ENCODE measurements at places on chromosomes 2 and 18. TPM values are rescaled to one million over a fixed set of nuclear protein-coding genes. Genes with fewer than 3 reads are reported as not detected.
A peak's percentile ranks its signal among the peaks of the same experiment; 100 is the strongest.

DNA sequence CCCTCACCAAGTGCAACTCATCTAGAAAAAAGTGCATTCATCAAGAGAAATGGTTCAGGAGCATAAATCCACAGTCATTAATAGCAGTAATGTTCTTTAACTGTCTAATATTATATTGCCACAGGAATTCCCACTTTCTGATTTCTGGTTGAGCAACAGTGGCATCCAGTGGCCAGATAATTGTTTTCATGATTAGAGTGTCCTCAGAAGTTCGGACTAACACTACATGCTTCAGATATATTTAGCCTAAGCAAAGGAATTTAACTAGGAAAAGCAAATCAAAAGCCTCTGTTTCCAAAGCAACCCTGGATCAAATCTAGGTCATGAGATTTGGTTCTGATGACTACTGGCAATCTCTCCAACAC is 9.8 kb upstream of the ERBB4 start:
- peak; percentile 63 for DNase-seq

The UNC80 gene
- polyA plus RNA-seq = 2.1 TPM

DNA sequence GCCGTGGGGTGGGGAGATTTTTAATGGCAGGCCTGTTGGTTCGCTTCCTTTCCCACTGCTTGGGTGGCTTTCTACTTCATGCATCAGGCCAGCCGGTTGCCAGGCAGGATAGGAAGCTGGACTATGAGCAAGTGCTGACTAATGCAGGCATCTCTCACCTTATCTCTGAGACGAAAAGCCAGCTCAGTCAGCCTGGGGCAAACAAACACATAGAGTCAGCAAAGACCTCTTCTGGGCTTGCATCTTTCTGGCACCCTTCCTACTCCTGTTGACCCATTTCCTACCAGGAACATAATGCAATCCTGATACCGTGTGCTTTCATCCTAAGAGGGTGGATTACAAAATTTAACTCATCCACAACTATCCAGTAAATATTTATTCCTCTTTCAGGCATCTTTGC is 416.6 kb upstream of the MEX3C start:
- no peak for DNase-seq

DNA sequence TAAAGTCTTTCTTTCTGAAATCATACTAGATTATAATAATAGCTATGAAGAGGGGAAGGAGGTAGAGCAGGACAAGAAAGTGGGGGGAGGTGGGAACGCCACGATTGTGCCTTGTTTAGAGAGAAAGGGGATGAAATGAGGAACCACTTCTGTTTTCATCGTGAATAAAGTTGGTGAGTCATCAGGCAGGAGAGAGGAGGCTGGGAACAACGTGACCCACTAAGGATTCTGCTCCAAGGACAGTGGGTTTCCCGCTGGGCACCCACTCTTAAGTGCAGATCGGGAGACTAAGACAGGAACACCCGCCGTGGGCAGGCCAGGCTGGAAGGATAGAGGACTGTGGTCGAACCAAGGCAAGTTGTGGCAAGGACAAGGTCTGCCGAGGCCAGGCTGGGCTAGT is 158.2 kb downstream of the L3MBTL4 start:
- no peak for DNase-seq

DNA sequence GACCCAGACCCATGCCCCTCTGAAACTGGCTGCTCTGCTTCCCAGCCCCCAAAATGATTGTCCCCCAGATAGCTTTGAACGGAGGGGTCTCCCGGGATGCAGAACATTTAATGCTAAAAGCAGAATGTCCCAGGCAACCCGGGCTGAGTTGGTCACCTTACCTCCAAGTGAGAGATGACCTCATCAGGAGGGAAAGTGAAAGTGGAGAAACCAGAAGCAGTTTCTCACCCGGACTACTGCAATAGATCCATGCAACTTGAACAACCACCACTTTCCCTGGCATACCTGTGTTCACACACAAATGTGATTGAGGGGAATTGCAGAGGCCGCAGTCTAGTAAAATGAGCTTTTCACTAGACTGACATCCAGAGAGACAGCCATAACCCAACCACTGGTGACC is 75.3 kb upstream of the NPAS2 start:
- DNase-seq = no peak

GRCh38 chr2:222606306-222606705 is 49.6 kb downstream of the FARSB start:
- no peak for DNase-seq

The ITGB6 gene
- 20.3 TPM for polyA plus RNA-seq

DNA sequence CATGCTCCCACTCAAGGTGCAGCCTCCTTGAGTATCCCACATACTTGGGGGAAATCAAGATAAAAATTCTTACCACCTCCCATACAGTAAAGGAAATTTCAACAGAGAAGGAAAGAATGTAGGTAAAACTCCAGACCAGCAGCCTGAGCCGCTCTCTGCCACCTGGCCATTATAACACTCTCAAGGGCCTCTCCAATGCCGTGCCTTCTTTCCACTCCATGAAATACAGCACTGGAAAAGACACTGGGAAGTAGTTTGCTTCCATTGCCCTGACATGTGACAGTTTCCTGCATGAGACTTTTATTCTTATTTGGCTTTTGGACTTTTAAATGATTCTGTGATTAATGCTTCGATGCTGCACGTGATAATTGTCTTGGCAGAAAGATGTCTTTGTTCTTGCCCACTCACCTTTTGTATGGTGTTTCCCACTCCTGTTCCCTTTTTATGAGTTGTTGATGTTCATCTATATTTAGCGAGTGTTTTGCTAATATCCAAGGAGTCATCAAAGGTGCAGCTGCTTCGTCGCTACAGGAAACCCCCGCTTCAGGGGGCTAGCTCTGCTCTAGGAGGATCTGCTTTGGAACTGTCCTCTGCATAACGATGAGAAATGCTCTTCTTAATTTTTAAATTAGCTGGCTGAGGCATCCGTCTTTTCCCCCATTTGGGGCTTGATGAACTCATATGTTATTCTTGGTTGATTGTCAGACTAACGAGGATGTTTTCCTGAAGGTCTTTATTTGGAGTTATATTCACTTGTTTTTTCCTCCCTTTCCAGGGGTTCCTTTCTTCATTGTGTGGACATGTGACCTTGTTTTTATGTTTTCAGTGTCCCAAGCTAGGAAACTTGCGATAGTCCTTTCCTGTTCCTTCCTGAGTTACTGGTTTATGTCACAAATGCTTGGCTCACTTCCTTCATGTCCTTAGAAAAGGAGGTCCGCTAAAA is 179.4 kb downstream of the TXNL1 start:
- DNase-seq = no peak

GRCh38 chr2:115568643-115569042 is 1126.2 kb downstream of the DPP10 start:
- no peak for DNase-seq

DNA sequence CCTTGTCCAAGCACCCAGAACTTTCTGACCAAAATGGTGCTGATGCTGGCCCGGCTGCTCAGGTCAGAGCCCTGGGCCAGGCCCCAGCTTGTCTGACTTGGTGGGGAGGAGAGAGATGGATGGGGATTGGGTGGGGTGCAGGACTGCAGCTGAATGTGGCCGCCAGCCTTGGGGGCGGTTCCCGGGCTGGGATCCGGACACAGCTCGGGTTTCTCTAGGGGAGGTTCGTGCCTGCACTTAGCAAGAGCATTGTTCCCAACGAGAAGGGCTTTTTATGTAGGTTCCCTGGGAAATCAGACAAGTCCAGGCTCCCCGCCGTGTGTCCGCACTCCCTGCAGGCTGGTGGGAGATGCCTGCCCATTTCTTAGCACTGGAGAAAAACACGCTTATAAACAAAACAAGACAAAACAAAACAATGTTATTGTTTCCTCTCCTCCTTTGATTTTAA is 50.5 kb upstream of the HS6ST1 start:
- DNase-seq = no peak

The FHL2 gene
- 27.4 TPM for polyA plus RNA-seq

The ZNF385B gene
- polyA plus RNA-seq = 13.1 TPM

DNA sequence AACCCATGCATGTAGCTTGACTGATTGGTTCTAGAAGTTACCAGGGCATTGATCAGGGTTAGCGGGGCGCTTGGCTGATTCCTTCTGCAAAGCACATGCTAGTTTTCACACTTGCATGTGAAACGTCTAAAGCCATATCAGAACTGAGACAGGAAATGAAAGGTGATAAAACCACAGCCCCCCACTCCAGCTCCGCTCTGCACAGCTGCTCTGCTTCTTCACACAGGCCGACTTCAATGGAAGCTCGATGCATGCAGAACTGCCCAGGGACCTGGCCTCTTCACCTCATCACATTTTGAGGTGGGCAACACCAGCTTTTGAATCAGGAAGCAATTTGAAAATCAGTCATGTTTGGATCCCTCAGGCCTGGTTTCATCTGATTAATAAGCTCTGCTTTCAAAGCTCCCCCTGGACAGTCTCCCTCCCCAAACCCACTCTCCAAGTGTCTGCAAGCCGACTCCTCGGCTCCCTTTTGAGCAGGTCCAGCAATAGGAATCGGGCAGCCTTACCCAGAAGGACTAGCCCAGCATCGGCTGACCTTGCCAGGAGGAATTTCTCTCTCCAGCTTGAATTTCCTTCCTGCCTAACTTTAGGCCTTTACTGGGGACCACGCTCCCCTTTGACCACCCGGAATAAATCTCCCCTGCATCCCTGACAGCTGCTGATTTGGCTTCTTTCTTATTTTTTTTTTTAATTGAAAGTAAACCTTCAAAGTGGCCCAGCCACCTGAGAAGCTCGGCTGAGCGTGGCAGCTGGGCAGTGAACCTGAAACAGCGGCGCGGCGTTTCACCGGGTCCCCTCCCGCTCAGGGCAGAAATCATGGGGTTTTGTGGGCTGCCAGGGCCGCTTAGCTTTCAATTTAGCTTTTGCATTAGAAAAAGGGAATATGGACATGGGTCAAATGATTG is 31.7 kb downstream of the HRH4 start:
- DNase-seq = peak; percentile 60

DNA sequence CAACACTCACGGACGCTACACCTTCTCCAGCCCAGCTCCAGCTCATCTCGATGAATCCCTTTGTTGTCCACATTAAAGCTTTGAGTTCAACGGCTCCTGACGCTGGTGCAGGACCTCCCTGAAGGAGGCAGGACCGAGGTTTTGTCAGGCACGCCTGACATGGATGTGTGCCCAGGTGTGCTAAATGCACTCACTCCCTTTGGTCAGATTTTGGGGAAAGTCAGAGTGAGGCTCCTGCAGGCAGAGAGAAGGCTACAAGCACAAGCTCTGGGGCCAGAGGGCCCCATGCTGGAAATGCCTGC is 78.6 kb downstream of the NDUFA10 start:
- no peak for DNase-seq

The TSPYL6 gene
- 0.21 TPM for polyA plus RNA-seq

DNA sequence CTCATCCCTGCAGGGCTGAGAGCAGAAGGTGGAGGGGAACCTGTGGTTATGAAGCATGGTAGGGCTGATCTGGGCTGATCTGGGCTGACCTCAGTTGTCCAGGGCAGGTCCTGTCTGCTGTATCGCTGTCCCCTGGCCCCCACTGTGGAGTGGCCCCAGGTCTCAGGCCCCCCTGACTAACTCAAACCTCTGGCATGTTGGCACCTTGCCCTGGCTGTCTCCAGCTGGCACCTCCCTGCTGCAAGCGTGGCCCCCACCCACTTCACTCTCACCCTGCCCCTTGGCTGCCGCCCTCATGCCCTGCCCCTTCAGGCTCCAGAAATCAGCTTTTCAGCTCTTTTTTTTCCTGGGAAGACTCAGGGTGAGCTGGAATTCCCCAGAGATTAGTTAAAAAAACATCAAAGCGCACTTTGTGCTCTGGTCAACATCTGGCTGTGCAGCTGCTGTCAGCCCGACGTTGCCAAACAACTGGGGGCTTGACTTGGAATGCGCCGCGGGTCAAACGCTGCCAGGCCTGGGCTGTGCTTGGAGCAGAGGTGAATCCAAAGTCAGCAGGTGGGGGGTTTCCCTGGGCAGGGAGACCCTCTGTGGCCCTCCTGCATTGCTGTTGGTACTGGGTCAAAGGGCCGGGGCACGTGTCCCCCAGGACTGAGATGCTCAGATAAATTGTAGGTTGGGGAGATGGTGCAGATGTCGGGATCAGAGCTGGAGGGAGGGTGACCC is 173.8 kb upstream of the HDAC4 start:
- DNase-seq = no peak

The REG3G gene
- polyA plus RNA-seq = not detected

DNA sequence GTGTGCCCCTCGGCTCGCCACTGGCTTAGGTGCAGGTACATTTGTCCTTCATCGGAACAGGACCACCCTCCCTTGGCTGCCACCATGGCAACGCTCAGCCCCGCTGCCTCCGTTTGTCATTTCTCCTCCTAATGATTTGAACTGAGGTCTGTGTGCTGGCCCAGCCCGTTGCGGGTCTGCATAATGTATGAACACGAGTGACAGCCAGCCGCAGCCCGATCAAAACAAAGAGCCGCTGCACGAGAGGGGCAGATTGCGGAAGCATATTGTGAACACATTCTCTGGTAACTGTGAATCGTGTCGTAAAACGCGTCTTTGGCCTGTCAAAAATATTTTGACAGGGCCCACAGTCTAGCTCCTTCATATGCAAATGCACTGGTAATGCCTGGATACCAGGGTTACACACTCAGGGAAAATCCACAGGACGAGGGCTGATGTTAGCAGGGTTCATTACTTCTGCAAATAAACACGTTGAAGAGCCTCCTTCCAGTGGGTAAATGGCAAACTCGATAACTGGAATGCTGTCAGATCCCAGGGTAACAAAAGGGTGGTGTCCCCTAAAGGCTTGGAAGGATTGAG is 137.0 kb downstream of the AGAP1 start:
- no peak for DNase-seq

- DNase-seq = no peak
Observed at GRCh38 chr2:68317971-68318913, 1.5 kb downstream of the CNRIP1 start.

GRCh38 chr2:175372704-175373701 is 191.5 kb upstream of the ATP5MC3 start:
- no peak for DNase-seq

The RAX gene
- not detected for polyA plus RNA-seq

DNA sequence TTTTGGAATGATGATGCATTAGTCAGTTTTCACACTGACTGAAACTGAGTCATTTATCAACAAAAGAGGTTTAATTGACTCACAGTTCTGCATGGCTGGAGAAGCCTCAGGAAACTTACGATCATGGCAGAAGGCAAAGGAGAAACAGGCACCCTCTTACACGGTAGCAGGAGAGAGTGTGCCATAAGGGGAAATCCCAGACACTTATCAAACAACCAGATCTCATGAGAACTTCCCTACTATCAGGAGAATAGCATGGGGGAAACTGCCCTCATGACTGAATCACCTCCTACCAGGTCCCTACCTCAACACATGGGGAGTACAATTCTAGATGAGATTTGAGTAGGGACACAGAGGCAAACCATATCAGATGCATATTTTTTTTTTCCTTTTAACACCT is 504.5 kb upstream of the VRK2 start:
- no peak for DNase-seq

DNA sequence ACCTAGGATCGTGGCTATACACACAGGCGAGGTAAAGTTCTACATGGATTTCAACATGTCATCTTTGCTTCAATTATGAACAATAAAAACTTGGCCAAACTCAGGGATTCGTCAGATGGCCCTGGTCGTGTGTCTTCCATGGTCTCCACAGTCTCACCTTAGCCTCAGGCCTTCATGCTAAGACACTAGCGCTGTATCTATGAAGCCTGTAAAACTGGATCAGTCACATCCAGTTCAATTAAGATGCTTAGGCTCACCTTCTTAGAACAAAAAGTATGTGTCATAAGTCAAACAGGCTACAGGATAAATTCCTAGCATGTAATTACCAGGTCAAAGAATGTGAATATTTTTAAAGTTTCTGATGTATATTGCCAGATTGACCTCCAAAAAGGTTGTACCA is 113.7 kb upstream of the NRP2 start:
- DNase-seq = no peak

All from renal cortex interstitium (tissue), 15 donors.